Non-pigmented ciliary epithelial cell (primary cell): ENCODE measurements at places on chromosomes 7 and 10.

DNA sequence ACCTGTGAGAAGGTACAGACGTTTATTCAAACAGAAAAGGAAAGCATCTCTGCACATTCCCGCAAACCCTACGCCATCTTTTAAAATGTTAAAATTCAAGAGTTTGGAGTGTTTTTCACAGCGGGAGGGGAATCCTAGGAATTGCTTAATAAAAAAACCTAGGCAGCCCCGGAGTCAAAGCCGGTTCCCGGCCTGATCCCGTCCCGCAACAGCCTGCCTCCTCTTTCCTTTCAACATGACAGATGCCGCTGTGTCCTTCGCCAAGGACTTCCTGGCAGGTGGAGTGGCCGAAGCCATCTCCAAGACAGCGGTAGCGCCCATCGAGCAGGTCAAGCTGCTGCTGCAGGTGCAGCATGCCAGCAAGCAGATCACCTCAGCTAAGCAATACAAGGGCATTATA lies 123.0 kb upstream of the VSTM2A start:
- no peak for DNase-seq

DNA sequence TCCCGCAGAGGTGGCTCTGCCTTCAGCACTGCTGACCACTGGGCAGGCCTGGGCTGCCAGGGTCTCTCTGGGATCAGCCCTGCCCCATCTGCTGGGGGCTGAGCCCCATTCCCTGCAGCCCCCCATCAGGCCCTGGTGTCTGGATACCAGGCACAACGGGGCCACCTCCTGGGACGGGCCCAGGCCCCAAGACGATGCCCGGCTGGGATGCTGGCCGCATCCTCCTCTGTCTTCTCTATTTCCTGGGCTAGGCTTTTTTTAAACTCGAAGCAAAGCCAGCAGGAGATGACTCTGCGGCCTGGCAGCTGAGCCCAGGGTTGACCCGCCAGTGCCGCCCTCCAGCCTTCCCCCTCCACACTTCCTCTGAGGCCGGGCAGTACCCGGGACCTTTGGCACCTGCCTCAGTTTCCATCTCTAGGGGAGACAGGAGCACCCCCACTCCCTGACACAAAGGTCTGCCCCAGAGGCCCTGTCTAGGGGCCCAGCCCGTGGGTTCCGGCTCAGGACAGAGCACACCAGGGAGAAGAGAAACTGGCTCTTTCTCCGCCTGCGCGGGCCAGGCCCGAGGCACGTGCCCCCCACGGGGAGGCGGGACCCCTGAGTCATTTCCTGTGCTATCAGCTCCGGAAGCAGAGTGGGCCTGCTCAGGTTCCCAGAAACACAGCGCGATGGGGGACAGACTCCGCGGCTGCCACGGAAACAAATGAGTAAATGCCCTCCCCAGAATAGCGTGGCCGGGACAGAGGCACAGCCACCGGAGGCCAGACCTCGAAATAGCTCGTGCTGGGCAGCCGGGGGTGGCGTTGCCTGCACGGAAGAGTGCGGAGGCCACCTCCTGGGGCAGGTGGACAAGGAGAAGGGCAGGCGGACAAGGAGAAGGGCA lies 84.6 kb upstream of the PDGFA start:
- DNase-seq = peak; percentile 47

DNA sequence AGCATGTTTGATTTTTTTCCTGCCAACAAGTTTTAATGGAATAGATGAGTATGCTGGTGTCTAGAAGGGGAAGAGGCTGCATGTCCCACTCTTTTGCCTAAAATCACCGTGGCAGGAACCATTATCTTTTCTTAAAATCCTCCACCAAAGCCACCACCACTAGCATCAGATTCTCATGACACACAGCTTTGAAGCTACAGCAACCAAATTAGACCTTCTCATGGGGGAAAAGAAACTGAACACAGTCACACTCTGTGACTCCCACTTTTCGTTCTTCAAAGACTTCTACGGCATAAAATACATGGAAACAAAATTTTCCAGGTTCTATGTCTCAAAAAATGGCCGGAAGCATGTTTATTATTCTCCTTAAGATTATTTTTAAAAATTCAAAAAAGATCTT lies 81.8 kb downstream of the SGMS1 start:
- no peak for DNase-seq

GRCh38 chr7:112280267-112280666 lies 73.8 kb downstream of the ZNF277 start:
- DNase-seq = no peak

DNA sequence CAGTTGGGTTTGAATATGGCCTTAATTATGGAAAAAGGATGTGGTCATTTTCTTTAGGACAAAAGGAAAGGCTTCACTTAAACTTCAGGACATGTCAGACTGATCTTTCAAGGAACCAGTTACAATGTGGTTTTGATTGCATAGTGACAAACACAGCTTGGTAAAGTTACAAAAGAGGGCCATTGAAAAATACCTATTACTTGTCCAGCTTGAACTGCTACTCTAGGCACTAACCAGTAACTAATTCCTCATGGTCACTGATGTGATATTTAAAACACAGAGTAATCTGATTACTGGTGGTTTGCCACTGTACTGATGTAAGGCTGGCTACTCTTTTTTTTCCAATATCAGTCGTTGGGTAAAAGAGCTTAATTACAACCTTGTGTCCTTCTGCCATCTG lies 22.6 kb downstream of the TES start:
- DNase-seq = no peak

DNA sequence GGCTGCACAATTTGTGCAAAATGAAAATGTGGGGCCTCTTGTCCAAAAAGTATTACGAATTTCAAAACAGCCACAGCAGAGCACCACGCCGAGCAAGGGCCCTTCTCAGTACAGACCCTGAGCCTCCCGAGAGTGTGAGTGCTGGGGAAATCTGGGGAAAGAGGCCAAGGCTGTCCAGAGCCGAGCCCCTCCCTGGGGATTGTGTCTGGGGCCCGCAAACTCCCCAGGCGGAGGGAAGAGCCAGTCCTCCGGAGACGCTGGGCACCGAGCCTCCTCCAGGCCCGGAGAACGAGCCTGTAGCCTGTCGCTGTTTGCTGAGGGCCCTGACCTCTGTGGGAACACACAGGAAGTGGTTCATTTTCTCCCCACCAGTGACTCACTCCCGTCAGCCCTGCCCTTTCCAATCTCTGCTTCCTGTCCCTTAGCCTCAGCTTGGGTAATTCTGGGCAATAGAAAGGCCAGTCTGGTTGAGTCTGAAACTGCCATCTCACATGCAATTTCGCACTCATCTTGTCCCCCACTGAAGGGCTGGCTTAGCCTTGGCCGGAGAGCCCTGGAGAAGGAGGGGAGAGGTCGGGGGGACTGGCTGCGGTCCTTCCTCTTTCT lies 19.5 kb upstream of the GNA12 start:
- DNase-seq = peak; percentile 92

DNA sequence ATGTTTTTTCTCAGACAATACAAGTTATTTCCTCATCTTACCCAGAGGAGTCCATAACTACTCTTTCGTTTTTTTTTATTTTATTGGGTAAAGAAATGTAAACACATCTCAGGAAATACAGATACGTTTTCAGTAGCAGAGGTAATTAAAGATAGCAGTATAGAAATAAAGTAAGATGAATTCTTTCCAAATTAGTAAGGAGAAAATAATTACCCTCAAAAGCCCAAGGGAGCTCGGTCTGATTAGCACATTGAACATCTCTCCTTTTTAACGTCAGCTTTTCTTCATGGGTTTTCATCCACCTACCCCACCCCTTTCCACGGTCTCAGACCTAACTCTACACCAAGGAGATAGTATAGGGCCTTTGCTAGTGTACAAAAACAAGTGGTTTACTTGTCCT lies 294.2 kb downstream of the GRID1 start:
- DNase-seq = no peak

- peak; percentile 36 for DNase-seq
Measured at GRCh38 chr7:45021604-45022296, 21.7 kb downstream of the CCM2 start.

DNA sequence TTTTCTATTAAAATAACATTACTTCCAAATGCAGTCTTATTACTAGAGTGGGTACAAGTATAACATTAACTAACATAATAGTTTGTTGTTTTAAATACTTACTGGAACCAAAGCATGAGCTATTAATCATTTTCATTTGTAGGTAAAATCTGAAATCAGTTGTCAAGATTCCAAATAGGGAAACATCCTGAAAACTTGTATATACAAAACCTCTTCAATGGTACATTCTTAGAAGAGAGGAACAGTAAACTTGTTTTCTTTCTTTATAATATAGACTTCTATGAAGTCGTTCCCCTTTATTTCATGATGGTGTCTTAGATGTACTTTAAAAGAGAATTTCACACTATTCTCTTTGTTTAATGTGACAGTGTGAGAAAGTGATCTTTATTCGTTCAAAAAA lies 85.9 kb downstream of the VTI1A start:
- no peak for DNase-seq

DNA sequence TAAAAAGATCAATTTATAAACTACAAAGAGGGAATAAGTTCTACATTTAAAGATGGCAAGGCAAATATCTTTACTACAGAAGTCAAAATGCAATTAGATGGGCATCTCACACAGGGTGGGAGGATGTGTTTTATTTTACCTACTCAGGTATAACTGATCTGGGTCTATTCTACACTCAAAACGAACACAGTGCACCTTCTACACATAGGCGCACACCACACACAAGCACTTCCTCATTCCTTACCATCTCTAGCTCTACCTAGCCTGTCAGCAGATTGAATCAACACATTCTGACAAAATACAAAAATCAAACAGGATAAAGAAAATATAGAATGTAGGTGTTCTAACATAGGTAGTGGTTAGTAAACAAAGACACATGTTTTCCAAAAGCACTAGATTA lies 64.8 kb downstream of the SGCE start:
- DNase-seq = no peak

GRCh38 chr10:62084451-62084850 lies 183.0 kb downstream of the ARID5B start:
- DNase-seq = no peak

GRCh38 chr10:122159141-122159970 lies 111.7 kb upstream of the BTBD16 start:
- no peak for DNase-seq

DNA sequence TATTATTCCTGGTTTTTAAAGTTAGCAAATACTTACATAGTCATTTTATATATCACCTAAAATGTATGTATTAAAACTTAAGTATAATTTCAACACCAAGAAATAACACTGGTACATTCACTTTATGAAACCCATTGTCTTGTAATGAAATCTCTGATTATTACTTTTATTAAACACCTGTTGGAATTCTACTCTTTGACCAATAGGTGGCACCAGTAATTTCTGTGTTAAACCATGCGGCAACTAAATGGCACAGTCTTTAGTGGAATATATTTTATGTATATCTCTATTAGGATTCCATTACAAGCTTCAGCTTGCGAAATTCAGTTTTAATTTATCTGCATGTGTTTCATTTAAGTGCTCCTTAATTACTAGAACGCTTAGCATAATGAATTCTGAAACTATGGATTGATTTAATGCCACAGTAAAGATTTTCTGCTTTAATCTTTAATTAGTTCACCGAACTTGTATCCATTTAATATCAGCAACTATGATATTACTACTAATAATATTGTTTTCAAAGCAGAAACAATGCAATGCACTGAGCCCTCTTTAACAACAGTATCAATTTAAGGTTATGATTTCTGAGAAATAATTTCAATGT lies 181.3 kb downstream of the MAGI2 start:
- no peak for DNase-seq

GRCh38 chr10:27100813-27101347 lies 586 bp upstream of the ANKRD26 start:
- DNase-seq = no peak

DNA sequence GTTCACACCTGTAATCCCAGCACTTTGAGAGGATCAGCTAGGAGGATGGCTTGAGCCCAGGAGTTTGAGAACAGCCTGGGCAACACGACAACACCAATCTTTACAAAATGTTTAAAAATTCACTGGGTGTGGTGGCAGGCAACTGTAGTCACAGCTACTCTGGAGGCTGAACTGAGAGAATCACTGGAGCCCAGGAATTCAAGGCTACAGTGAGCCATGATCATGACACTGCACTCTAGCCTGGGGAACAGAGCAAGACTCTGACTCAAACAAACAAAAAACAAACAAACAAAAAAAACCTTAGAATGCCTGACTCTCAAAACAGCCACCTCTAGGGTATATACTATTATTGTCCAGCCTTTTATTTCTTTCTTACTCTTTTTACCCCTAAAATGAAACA lies 56.5 kb upstream of the PAPSS2 start:
- DNase-seq = no peak

GRCh38 chr10:75464478-75465449 lies 33.3 kb downstream of the LRMDA start:
- DNase-seq = no peak

DNA sequence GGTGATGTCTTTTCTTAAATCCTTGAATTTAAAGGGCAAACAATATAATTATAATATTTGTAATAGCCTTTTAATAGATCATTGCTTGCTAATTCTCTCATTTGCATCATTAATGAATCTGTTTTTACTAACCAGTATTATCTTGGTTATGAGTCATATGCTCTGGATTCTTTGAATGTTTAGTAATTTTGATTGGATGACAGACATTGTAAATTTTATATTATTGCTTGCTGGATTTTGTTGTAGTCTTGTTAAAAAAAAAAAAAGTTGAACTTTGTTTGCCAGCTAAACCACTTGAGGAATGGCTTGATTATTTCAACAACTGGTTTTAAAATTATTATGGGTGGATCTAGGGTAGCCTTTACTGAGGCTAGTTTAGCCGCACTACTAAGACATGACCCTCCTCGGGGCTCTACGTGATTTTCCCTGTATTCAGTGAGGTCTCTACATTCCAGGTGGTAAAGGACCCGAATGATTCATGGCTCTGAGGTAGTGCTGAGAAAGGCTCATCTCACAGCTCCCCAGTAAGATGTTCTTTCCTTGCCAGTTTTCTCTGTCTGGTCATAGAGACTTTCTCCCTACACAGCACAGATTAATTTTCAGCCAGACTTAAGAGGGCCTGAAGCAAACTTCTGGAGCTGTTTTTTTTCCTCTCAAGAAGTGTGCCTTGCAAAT lies 8.5 kb downstream of the C10orf90 start:
- no peak for DNase-seq

- DNase-seq = peak; percentile 4
Measured at GRCh38 chr10:132627666-132628531, 90.3 kb downstream of the INPP5A start.

- DNase-seq = no peak
Measured at GRCh38 chr7:77337456-77337990, 78.6 kb downstream of the GSAP start.

GRCh38 chr10:69628891-69629290 lies 1.2 kb upstream of the FAM241B start:
- DNase-seq = no peak

GRCh38 chr10:52257692-52258075 lies 56.4 kb upstream of the DKK1 start:
- DNase-seq = no peak

- DNase-seq = no peak
Measured at GRCh38 chr10:102150970-102151773, 1.0 kb upstream of the NOLC1 start.

DNA sequence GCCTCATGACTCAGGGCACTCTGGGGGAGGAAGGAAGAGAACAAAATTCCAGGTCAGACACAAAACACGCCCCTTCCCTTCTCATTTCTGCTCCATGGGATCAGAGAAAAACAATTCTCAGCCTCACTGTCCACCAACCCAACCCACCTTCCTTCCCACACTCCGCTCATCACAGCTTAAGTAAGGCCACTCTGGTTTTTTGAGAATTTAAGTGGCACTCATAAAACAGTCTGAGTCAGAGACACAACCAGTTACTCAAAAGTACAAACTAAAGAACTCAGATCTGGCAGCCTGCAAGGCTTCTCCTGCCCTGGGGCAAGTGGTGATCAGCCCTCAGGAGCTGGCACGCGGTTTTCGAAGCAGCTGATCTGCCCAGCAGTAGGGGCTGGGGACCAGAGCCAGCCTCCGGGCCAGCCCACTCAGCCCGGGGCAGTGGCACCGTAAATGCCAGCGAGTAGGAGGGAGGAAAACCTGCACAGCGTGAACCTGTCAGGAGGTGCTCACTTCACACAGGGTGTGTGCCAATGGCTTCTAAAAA lies 39.1 kb upstream of the ABLIM1 start:
- peak; percentile 40 for DNase-seq
